ENCODE measurements at places on chromosomes 12 and 14.

GRCh38 chr12:104767261-104767660 lies 190.8 kb downstream of the SLC41A2 start:
- DNase-seq = no peak

- DNase-seq = no peak
Measured at GRCh38 chr12:3455312-3455711, 35.7 kb upstream of the PRMT8 start.

DNA sequence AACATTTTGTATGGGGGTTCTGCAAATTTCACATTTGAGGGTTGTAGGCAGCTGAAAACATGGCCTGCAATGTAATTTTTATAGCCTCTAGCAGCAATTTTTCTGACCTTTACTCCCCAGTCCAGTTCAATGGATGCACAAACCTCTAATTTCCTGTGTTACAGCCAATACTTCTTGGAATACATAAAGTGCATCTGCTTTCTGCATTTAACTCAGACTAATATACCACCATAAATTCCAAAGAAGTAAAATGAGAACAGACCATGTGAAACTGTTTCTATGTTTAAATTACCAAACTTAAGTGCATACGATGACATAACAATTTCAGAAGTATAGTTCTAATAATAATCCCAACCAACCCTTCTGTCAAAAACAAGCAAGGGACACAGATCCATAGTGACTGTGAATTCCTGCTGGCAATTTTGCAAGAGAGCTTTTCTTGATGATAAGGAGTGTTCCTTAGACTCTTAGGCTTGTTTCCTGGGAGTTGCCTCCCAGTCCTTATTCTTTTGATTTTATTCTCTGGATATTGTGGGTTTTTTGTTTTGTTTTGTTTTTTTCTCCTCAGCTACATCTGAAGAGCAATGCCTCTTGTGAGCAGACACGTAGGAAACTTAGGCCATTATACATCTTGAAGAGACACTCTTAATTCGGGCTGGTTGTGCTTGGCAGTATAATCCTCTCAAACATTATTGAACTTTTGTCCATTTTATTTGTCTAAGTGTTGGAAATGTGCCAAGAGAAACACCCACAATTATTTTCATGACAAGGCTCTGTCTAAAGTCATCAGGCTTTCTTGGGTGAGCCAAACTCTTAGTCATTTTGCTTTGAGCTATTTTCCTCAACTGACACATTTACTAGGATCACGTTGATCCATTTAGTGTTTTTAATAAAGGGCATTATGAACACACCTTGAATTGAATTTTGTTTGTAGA lies 51.3 kb upstream of the RERGL start:
- DNase-seq = no peak

DNA sequence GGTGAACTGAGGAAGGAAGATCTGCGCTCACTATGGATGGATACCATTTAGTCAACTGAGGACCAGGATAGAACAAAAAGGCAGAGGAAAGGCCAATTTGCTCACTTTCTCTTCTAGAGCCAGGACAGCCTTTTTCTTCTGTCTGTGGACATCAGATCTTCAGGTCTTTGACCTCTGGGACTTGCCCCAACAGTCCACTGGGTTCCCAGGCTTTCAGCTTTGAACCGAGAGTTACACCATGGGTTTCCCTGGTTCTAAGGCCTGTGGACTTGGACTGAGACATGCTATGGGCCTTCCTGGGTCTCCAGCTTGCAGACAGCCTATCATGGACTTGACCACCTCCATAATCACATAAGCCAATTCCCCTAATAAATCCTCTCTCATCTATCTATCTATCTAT lies 232.0 kb downstream of the IPO8 start:
- no peak for DNase-seq

DNA sequence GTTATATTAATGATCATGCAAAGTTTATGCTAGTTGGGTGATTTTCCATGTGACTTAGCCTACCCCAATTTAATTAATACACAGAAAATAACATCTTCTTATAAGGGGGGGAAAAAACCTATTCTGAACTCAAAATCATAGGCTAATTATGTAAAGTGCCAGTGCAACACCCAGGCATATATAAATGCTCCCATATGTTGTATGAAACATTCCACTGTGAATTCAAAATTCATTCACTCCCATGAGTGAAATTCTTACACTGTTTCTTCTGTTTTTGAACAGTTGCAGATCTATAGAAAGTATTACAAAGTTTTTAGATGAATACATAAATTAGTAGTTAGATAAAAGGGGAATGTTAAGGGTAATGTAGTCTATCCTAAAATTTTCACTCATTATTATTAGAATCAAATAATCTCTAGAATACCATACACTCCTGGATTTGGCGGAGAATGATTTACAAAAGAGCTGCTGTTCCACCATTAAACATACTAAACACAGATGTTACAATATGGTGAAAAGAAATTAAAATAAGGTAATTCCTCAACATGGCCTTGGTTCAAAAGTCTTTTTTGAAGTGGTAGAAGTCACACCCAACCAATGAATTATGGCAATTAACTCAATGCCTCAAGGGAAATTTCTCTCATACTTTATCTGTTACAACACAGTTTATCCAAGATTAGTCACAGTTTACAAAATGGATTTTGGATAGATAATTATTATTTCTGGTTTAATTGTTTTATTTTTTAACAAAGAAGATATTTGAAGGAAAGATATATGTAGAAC lies 454.1 kb upstream of the FLRT2 start:
- no peak for DNase-seq
